ENCODE measurements at places on chromosomes 4 and X. TPM values are rescaled to one million over a fixed set of nuclear protein-coding genes. Genes with fewer than 3 reads are reported as not detected.

DNA sequence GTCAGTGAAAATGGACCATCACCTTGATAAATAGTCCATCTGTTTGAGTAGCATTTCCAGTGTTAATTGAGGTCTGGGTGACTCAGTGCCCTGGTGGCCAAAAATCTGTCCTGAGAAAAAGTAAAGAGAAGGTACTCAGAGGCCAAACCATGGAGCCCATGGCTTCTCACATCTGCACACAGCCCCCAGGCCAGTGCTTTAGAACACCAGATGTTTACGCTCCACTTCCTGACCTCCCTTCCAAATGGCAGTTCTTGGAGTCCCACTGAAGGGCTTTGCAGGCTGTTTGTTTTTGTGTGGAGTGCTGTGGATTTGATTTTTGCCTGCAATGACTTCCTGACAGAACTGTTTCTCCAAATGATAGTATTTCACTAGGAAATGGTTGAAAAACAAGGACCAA, 60.2 kb upstream of the GPC4 start:
- no peak for DNase-seq

GRCh38 chr4:78065508-78066192, 8.5 kb downstream of the FRAS1 start:
- no peak for DNase-seq

- DNase-seq = no peak
These were observed 25.3 kb upstream of the ZMAT1 start for GRCh38 chrX:101957174-101957573.

GRCh38 chrX:70030301-70030767, 19.4 kb downstream of the AWAT2 start:
- peak; percentile 51 for DNase-seq

DNA sequence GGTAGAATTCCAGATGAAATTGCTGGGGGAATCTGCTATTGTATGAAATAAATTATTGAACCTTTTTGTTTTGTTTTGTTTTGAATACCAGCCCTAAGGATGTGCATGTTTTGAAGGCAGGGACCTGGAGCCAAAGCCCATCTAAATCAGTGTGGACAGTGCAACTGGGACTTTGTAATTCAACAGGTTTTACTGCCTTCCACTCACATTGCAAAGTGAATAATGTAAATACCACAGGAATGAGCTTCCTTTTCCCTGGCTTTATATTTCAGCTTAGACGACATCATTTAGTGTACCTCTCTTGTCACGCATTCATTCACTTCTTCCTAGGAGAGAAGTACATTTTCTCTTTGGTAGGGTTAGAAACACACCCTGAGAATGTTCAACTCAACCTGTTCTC, 795.0 kb downstream of the CENPC start:
- DNase-seq = peak; percentile 20

DNA sequence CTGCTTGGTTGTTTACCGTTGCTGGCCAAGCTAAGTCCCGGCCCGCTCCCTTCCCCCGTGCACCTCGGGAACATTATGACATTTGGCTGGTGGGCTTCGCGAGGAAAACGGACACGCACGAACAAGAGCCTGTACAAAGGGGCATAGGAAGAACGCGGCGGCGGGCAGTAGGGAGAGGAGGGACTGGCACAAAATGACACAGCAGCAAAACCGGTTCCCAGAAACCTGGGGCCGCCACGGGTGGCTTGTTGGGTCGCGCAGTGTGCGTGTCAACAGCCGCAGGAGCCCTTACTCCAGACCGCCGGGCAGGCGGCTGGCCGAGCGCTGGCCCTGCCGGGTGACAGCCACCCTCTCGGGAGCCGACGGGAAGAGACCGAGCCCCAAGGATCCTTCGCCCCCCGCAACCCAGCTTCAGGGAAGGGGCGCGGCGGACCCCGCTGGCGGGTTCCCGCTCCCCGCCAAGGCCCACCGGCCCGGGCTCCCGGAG, 1.6 kb upstream of the LIN54 start:
- DNase-seq = peak; percentile 40

DNA sequence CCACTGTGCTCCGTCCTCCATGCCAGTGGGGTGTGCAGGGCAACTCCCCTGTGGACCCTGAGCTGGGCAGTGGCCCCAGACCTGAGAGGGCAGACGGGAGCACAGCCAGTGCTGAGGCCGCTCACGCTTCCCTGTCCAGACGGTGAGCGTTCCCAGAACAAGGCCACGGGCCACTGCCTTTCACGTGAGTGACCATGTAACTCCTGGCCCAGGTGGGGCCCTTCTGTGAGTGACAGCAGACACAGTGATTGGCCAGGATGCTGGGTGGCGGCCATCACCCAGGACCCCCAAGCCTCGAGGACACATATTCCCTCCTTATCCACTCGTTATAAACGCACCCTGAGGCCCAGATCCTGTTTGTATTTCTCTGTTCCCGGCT, 10.5 kb downstream of the NSG1 start:
- no peak for DNase-seq

- peak; percentile 31 for DNase-seq
These were observed 189.7 kb downstream of the TRIML1 start for GRCh38 chr4:188328966-188329365.

- DNase-seq = no peak
These were observed 1.5 kb downstream of the BEND4 start for GRCh38 chr4:42150653-42151567.

GRCh38 chrX:155968791-155969190, 28.7 kb upstream of the IL9R start:
- DNase-seq = no peak

The BMPR1B gene
- 0.07 TPM for total RNA-seq

- no peak for DNase-seq
These were observed at the start of gene PPP2R2C for GRCh38 chr4:6472387-6473263. Gene PPP2R2C (minus strand): TSS chr4:6472614. CDS start chr4:6472229, 385 bp downstream.

The MAGEA1 gene
- total RNA-seq = 11.7 TPM

DNA sequence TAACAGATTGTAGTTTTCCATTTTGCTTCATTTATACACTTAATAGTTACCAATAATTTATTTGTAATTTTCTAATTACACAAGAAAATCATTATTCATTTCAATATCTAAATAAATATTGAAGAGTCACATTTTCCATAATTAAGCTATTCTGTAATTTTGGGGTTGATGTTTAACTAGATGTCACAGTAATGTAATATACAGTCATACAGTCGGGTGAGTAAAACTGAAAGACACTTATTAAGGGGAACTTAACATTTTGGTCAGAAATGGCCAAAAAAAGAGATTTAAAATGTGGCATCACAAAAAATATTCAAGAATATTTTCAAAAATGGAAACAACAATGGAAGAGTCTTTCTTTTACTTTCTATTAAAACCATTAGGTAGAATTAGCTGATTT, 1080.3 kb downstream of the ARAP2 start:
- no peak for DNase-seq

The SMIM14 gene
- total RNA-seq = 17.1 TPM

The SLC10A6 gene
- not detected for total RNA-seq

GRCh38 chrX:78024349-78025059, 55.1 kb upstream of the PGAM4 start:
- peak; percentile 46 for DNase-seq

GRCh38 chr4:45778514-45778913, 345.3 kb downstream of the GABRG1 start:
- DNase-seq = no peak

DNA sequence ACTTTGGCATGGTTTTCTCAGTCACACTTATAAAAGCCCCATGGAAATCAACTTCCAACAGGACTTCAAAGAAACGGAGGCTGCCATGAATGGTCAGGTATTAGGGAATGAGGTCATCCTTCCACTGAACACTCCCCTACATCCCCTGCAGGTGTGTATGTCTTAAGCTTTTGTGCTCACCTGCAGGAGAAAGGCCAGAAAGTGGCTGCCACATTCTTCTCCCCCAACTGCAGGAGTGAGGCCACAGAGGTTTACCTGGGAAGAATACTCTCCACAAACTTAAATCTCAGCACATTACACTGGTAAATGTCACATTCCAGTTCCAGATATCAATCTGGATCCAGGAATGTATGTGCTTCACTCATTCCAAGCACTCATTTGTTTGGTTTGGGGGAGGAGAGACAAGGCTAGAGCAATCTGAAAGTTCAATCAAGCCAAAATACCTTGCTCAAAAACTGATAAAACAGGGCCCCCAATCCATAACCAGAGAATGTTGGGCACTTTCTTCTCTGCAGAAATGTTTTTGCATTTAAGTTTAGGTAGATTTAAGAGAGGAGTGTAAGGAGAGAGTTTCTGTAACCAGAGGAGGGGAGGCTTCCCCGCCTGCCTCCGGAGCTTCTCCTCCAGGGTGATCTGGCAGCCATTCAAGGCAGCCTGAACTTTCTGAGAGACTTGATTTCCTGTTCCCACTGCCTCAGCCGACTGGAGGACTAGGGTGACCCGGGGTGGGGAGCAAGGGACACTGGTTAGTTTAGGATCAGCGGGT, 15.4 kb downstream of the FAM9C start:
- DNase-seq = peak; percentile 82

GRCh38 chr4:105135785-105136184, 10.9 kb upstream of the TET2 start:
- peak; percentile 12 for DNase-seq
